ENCODE measurements at places on chromosomes 11 and 22.

DNA sequence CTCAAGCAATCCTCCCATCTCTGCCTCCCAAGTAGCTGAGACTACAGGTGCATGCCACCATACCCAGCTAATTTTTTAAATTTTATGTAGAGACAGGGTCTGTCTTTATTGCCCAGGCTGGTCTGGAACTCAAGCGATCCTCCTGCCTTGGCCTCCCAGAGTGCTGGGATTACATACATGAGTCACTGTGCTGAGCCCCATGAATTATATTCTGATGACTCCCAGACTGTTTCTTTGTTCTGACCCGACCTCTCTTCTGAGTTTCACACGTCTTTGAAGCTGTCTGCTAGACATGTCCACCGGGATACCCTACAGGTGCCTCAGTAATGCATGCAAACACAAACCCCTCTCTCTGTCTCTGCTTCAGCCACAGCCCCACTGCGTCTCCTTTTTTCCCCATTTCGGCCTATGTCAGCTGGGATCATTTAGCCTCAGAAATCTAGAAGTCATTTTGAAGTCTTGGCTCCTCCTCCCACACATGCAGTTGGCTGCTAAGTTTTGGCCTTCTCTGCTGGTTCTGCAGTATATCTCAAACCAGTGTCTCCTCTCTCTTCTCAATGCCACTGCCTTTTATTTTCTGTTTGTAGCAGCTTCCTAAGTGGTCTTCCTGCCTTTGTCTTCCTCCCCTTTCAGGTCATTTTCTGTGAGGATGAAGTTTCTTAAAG is 4.8 kb downstream of the VPS26B start:
- DNase-seq: no peak

DNA sequence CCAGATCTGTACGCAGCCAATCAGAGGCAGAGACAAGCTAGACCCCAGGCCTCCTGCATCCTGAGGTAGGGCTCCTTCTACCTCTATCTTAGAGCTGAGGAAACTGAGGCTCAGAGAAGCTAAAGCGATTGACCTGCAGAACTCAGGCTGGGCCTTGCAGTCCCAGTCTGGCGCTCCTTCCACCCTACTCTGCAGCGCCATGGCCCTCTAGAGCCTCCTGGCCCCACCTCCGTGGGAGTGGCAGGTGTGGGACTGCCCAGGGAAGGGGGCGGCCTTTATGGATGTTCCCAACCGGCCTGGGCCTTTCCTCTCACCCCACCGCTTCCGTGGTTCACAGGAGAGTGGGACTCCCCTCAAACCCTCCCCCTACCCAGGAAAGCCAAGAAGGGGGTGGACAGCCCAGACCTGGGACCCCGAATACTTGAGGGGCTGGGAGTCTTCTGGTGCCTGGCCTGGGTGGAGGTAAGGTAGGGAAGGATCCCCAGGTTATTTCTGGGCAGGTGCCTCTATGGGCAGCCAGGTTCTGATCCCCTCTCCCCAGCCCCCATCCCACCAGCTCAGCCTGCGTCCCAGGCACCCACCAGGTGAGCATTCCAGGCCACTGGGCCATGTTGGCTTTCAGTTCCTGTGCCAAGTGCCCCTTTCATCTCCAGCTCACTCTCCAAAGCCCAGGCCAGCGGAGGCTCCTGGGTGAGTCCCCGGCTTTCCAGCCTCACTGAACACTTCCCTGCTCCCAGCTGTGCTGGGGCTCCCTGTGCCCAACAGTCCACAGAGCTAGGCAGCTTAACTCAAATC is 3.0 kb downstream of the WNT11 start:
- no peak for DNase-seq

DNA sequence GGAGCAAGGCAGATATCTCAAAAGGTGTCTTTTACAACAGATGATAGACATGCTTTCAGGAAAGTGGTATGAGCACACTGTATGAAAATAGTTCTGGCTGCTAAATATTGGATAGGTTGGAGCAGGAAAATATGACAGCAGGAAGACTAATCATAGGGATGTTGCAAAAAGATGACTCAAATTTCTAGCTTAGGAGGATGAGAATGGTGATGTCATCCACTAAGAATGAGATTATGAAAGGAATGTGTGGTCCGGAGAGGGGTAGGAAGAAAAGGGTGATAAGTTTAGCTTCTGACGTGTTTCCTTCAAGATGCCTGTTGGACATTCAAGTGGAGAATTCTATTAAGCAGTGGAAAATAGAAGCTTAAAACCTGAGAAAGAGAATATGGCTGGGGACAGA is 46.4 kb downstream of the RCN1 start:
- DNase-seq: no peak

DNA sequence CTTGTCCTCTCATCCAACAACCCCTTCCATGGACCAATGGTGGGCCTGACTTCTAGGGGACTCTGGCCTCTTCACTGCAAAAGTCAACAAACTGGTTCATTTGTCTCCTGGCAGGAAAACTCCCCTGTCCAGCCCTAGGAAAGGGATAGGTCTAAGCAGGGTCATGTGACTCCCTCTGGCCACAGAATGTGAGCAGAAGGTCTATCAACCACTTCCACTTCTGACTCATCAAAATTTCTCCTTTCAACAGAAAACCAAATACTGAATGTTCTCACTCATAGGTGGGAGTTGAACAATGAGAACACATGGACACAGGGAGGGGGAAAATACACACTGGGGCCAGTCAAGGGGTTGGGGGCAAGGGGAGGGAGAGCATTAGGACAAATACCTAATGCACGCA is 1.3 kb upstream of the ISX start:
- DNase-seq: no peak

GRCh38 chr11:1573077-1573902 is 1.2 kb upstream of the DUSP8 start:
- peak; percentile 16 for DNase-seq

DNA sequence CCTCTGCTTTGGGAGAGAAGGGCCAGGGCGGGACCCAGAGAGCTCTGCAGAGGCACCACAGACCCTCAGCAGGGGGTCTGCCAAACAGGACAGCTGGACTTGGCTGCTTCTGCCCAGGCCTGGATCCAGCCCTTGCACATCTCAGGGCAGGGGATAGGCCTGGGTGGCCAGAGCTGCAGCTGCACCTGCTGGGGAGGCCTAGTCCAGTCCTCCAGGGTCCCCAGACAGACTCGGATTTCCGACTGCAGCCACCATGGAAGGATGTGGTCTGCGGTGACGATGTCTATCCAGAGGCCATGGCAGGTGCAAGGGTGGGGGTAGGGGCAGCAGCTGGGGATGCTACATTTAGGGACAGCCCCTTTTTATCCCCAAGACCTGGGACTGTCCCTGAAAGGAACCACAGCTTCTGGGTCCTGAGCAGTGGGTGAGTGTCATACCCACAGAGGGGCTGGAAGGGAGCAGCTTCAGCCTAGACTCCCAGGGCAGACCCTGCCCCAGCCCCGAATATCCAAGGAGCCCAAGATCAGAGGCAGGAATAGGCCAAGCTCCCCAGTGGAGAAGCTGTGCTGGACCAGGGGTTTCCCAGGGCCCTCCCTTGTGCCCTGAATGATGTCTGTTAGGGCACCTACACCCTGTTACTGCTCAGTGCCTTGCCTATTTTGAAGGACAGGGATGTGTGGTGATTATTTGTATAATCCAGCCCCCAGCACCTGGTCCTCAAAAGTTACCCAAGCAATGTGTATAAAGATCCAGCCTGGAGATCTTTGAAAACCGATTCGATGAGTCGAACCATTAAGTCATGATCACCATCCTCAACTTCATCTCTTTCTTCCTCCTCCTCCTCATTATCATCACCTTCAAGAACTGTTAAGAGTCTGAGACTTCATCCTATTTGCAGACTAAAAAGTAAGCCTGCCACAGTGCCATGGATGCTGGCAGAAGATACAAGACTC is 2.5 kb upstream of the IGLL5 start:
- no peak for DNase-seq

DNA sequence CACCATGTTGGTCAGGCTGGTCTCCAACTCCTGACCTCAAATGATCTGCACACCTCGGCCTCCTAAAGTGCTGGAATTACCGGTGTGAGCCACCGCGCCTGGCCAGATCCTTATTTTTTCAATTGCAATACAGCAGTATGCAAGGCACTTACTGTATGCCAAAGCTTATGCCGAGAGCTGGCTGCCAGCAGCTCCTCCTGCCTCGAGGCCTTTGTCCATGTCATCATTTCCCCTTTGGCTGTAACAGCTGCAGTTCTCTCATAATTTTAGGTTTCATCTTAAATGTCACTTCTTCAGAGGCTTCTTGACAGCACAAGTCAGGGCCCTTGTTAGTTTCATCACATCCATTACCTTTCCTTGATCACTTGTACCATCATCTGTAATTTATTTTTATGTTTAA is 1.5 kb upstream of the SREBF2 start:
- DNase-seq: no peak

DNA sequence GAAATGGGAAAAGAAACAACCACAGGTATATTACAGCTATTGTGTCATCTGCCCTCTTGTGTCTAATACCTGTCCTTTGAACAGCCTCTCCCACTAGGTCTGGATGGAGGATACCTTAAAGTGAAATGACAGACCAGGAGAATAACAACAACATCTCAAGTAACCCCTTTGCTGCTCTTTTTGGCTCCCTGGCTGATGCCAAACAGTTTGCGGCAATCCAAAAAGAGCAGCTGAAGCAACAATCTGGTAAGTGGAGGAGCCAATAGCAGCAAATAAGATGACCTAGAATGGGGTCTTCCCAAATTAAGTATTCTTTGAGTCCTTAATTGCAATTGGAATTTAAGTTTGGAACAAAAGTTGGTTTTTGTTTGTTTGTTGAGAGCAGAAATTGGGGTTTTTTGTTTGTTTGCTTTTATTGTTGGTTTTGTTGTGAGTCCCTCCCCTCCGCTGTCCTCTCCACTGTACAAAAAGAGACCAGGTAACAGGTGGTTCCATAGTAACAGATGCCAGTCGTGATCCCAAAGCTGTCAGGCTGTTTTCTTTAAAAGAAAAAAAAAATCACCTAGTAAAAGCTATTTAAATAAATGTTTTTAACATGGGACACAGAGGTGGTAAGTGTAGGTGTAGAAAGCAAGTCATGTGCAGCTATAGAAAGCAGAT is 5.7 kb downstream of the UBE4A start:
- DNase-seq: no peak

- DNase-seq: no peak
Measured at GRCh38 chr11:24471084-24471483, 25.8 kb upstream of the LUZP2 start.

GRCh38 chr11:82811369-82811768 is 77.7 kb upstream of the FAM181B start:
- DNase-seq: no peak

GRCh38 chr11:126431401-126432064 is 76.0 kb downstream of the ST3GAL4 start:
- DNase-seq: no peak

GRCh38 chr11:111303461-111303860 is 5.1 kb downstream of the POU2AF3 start:
- no peak for DNase-seq

GRCh38 chr11:73949246-73949645 is 1.6 kb upstream of the DNAJB13 start:
- no peak for DNase-seq

All from activated CD4-positive, alpha-beta T cell treated with anti-CD3 and anti-CD28 coated beads, Interleukin-2, amount 50 U/mL, for 4 hours (primary cell).